ENCODE measurements at places on chromosomes 1 and 21.

GRCh38 chr1:53316424-53316765, 11.5 kb downstream of the LRP8 start:
- DNase-seq, result no peak

DNA sequence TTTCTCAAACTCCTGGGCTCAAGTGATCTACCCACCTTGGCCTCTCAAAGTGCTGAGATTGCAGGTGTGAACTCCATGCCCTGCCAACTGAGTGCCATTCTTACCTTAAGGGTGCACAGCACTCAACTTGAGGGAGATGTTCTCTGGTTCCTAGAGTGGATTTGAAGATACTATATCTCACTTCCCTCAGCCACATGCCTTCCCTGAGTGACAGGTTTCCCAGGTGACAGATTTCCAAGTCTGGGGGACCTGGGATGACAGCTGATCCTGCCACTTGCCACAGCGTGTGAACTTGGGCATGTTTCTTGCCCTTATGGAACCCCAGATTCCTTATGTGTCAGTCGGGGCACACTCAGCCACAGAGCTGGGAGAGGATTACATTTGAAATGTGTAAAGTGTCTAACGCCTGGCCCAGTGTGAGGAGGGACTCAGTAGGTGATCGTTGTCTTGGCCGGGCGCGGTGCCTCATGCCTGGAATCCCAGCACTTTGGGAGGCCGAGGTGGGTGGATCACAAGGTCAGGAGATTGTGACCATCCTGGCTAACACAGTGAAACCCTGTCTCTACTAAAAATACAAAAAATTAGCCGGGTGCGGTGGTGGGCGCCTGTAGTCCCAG, 29.6 kb upstream of the BTG2 start:
- no peak for DNase-seq

DNA sequence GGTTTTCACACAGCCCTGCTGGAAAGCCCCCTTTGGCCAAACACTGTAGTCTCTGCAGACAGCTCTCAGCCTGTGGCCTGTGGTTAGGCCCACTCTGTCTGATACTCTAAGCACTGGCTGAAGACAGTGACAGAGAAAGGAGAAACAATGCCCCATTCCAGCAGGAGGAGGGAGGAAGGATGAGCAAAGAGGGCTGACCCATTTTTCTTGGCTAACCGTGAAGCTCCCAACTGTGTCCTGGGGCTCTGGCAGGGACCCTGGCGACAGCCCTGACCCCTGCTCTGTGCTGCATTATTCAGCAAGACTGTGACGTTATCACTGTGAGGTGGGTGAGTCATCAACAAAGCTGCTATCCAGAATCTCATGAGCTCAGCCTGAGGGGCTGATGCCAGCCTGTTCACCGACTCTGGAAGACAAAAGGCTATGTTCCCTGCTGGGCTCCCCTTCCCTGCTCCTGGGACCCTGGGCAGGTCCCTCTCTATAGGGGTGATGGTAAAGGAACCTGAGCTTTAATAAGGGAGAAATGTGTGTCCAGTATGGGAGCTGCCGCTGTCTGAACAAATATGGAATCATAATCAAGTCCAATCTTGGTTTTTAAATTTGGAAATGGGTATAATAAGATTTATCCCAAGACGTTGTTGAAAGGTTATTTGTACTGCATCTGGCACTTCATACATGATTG, 107.0 kb downstream of the RHOU start:
- DNase-seq, result no peak

GRCh38 chr1:173857363-173857917, 10.3 kb downstream of the GAS5 start:
- no peak for DNase-seq

- no peak for DNase-seq
Observed at GRCh38 chr1:204348722-204349121, 11.0 kb downstream of the PLEKHA6 start.

DNA sequence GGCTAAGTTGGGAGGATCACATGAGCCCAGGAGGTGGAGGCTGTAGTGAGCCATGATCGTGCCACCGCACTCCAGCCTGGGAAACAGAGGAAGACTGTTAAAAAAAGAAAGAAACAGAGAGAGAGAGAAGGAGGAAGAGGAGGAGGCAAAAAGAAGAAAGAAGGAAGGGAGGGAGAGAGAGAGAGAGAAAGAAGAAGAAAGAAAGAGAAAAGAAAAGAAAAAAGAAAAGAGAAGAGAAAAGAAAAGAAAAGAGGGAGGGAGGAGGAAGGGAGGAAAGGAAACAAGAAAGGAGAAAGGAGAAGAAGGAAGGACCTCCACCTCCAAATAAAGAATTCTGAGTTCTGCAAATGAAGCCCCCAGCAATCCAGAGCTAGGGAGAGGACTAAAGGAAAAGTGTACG, 82.0 kb downstream of the STUM start:
- DNase-seq, result no peak

DNA sequence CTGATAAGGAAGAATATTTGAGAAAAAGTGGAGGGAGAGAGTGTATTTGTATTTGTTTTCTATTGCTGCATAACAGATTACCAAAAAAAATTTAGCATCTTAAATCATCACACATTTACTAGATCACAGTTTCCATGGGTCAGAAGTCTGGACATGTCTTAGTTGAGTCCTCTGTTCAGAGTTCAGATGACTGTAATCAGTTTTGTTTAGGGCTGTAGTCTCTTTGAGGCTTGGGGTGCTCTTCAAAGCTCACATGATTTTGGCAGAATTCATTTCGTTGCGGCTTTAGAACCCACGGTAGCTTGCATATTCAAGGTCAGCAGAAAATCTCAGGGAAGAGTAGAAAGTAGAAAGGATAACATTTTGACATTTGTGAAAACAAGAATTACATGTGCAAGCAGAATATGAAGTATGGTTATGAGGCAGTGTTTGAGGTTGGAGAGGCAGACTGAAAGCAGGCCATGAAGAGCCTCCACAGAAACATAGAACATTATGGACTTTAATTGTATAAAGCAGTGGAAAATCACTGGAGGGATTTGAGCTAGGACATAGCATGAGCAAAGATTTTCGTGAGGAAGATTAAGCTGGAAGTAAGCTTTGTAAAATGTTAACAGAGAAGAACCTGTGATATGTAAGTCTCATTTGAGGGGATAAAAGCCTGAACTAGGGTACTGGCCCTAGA, 110.6 kb upstream of the GPR52 start:
- DNase-seq, result no peak

DNA sequence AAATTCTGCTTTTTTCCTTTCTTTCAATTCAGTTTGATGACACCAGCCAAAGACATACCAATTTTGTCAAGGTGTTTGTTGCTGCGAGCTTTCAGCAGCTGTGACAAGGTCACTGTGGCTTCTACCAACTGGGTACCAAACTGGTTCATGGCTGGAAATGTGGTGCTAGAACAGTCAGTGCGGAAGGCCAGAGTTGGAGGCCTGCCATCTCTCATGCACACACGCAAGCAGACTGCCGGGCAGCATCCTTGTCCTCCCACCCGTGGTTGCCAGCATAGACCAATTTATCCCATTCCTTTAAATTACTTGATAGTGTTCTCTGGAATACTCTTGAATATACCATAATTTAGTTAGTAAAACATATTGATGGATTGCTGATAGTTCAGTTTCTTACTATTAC, 79.9 kb upstream of the GPR52 start:
- no peak for DNase-seq

DNA sequence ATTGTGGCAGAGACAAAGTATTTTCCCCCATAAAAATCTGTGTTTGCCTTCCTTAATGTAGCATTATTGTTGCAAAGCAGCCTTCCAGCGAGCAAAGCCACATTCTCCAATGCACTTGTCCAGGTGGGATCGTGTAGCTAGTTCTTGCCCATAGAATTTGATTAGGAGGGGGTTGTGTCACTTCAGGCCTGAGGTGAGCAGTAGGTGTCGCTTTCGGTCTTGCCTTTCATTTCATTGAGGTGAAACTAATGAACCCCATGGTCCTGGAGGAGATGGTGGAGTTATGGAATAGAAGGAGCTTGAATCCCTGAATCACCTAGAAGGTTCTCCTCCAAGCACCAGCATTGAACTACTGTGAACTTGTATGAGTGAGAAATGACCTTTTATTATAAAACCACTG, 318.9 kb upstream of the PBX1 start:
- DNase-seq, result no peak

GRCh38 chr1:30143517-30143916, 579.9 kb downstream of the MATN1 start:
- no peak for DNase-seq

GRCh38 chr1:153393926-153394325, 3.1 kb upstream of the S100A8 start:
- DNase-seq, result no peak

- DNase-seq, result no peak
Observed at GRCh38 chr1:185433667-185434066, 116.6 kb upstream of the IVNS1ABP start.

DNA sequence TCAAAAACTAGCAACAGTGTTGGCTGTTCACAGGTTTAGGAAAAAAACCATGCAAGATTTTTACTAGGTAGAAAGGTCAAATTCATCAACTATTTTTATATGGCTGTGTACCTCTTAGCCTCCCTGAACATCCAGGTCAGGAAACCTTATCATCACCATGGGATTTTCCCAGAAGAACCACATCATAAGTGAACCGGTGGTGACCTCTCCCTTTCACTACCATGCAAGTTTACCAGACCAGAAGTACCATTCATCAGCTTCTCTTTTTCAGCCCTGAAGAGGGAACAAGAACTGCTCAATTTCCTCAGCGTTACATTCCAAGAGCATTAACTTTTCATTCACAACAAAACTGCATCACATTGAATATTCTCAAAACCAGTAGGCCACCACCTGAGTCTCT, 5.9 kb downstream of the SSBP3 start:
- no peak for DNase-seq

- DNase-seq, result no peak
Observed at GRCh38 chr1:1677718-1678580, 14.6 kb downstream of the SLC35E2B start.

- no peak for DNase-seq
Observed at GRCh38 chr1:14750490-14750889, 152.0 kb downstream of the KAZN start.

DNA sequence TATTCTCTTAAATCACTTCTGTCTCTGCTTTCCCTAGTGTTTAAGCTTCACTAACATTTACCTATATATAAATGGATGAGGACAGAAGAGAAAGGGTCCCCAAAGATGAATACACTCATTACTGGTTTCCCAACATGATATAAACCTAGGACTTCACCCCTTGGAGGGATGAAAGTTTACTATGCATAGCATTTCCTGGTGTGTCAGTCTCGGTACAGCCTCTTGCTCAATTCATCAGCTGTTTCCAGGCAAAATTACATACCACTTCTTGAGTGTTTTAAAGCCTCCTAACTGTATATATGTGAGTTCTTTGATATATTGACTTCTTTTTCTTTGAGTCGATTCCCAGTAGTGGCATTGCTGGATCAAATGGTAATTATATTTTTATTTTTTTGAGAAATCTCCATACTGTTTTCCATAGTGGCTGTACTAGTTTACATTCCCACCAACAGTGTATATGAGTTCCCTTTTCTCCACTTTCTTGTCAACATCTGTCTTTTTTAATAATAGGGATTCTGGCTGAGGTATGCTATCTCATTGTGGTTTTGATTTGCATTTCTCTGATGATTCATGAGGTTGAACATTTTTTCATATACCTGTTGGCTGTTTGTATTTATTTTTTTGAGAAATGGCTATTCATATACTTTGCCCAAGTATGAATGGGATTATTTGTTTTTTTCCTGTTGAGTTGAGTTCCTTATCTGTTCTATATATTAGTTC, 259.3 kb upstream of the CACYBP start:
- no peak for DNase-seq

DNA sequence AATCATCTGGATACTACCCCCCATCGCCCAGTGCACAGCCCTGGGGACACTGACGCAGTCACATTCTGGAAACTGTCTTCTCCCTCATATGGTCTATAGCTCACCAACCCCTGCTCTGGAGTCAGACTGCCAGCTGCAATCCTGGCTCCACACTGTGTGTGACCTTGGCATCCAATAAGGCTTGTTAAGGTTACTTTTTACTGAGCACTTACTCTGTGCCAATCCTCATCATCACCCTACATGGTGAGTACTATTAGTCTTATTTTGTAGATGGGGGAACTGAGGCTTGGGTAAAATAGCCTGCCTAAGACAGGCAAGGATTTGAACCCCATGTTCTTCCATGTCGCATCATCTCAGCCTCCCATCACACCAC, 34.9 kb downstream of the AHDC1 start:
- no peak for DNase-seq

GRCh38 chr1:25484096-25484495, 53.4 kb downstream of the MACO1 start:
- DNase-seq, result no peak

- DNase-seq, result no peak
Observed at GRCh38 chr1:230753191-230753585, 6.0 kb downstream of the CAPN9 start.

GRCh38 chr1:60541831-60542532, 468.4 kb upstream of the C1orf87 start:
- DNase-seq, result no peak

DNA sequence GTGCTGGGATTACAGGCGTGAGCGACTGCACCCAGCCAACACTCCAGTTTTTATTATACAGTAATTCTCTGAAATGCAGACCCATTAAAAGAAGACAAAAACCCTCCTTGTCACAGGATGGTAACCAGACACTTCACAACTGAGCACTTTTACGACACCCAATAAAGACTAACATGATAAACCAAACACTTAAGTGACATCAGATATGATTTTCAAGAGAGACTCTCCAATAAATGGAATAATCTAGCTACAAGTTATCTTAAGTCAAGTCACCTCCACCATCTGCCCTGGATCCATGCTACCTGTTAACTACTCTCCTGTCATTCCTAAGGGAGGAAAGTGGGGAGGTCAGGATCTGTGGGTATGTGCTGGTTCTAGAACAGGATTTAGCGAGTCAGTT, 5.6 kb downstream of the GNG12 start:
- no peak for DNase-seq

DNA sequence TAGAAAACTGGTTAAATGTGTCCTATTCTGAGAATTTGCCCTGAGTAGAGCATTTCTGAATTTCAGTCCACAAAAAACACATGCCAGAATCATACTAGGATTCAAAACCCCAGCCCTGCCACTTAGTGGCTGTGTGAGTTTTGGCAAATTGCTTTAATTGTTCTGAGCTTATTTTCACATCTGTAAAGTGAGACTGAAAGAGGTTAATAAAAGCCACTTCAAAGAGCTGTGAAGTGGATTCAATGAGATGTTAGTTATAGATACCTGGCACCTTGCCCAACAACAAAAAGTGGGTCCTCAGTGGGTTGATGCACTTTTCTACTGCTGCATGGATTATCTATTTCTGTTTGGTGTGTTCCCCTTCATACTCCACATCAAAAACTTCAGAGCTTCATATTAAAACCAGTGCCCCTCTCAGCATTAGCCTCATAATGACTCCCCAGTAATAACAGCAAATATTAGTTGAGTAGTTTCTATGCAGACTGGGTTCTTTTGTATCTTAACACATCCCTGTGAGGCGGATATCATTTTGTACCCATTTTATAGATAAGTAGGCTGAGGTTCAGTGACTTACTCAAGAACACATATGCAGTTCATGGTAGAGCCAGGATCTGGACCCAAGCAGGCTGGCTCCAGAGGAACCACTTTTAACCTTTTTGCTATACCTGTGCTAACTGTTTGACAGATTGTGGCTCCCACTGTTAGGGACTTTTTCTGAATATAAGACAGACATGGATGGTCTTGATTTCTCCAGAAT, 14.2 kb upstream of the ADORA3 start:
- no peak for DNase-seq
